Stimulated activated CD8-positive, alpha-beta memory T cell treated with anti-CD3 and anti-CD28 coated beads, Interleukin-2, amount 100 ng/mL, for 1 hour (primary cell): ENCODE measurements at places on chromosomes 1 and 21.

DNA sequence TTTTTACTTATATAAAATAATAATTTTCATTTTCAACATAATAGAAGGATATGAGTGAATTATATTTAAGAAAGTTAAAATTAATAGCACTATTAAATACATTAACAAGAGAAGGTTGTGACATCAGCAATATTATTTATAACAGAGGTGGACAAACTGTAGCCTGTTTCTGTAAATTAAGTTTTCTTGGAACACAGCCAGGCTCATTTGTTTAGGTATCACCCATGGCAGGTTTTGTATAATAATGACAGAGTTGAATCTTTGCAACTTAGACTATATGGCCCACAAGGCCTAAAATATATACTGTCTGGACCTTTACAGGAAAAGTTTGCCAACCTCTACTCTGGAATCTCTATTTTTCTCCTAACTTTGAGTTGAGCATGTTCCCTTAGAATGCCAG lies 42.8 kb upstream of the CACYBP start:
- DNase-seq = no peak

- no peak for DNase-seq
Observed at GRCh38 chr1:156033011-156033410, 12.3 kb upstream of the SSR2 start.

DNA sequence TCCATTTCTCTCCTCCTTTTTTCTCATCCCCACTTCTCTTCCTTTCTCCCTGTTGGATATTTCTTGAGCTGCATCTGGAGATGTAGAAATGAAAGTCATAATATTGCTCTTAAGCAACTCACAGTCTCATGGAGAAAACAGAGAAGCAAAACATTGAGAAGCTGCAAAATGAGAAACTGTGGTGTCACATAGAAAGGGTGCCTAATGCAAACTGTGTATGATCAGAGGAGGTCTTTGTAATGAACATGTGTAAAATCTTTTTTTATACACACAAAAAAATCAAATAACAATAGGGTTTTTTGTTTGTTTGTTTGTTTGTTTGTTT lies 11.8 kb upstream of the SLAMF7 start:
- DNase-seq = no peak

DNA sequence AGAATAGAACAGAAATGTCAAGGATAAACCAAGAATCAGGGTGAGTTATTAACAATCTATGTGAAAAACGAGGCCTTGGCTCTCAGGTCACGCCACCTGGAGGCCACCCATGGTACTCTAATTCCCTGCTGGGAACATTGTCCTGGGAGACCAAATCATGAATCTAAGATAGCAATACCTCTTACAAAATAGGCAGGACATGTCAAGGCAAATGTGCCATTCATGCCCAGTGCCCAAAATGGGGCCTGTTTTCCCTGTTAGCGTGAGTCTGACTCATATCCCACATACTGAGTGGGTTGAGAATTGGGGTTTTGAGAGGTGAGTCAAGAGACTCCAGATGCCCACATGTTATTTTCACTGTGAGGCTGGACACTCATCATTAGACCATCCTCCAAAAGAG lies 380.8 kb downstream of the HHIPL2 start:
- no peak for DNase-seq

DNA sequence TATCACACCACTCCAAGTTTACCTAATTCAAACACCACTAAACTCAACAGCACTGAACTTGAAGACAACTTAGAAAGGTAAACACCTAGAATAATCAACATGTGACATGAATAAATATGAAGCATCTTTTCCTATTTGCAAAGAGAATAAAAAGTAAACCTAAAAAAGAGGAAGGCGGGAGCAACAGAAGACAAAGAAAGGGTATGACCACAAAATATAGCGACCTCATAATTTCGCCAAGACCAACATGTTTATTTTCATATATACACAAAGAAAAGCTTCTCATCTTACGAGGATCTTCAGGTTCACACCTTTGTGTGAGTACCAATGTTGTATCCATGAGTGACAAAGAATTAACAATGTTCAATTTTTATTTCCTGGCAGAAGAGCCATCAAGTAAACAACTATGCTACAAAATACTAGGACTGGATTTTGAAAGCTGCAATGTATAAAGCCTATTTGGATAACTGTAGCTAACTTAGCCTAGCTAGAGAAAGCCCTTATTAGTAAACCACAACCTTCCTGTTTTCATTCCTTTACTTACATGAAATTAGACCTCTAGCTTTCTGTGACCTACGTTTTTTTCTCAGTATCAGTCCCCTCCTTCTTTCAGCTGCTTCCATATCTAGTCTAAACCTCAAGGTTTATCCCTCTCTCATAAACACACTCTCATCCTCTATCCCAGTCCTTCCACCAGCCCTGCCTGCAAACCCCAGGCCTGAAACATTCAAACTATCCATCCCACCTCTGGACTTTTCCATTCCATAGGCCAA lies 21.3 kb upstream of the PHTF1 start:
- no peak for DNase-seq

GRCh38 chr1:85135392-85135798 lies 65.4 kb downstream of the SYDE2 start:
- no peak for DNase-seq

- DNase-seq = no peak
Observed at GRCh38 chr21:36684957-36685714, 13.8 kb upstream of the SIM2 start.

GRCh38 chr1:16233431-16233830 lies 3.6 kb downstream of the CPLANE2 start:
- DNase-seq = no peak
